Astrocyte (in vitro differentiated cells and primary cell): ENCODE measurements at places on chromosomes 12 and 14. TPM values are rescaled to one million over a fixed set of nuclear protein-coding genes. Genes with fewer than 3 reads are reported as not detected.

GRCh38 chr14:96512602-96513397, 10.6 kb downstream of the PAPOLA start:
- DNase-seq, result no peak

GRCh38 chr14:72558721-72559120, 335.2 kb downstream of the DPF3 start:
- peak; percentile 96 for DNase-seq

GRCh38 chr14:38791862-38792261, 311.2 kb downstream of the SEC23A start:
- DNase-seq, result no peak

DNA sequence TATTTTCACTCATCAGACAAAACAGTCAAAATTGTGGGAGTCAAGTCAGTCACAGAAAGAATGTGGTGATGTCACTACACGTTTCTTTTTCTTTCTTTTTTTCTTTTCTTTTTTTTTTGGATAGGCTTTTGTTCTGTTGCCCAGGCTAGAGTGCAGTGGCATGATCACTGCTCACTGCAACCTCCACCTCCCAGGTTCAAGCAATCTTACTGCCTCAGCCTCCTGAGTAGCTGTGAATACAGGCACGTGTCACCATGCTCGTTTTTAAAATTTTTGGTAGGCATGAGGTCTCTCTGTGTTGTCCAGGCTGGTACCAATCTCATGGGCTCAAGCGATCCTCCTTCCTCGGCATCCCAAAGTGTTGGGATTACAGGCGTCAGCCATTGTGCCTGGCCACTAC, 2.3 kb downstream of the CLECL1 start:
- DNase-seq, result no peak

DNA sequence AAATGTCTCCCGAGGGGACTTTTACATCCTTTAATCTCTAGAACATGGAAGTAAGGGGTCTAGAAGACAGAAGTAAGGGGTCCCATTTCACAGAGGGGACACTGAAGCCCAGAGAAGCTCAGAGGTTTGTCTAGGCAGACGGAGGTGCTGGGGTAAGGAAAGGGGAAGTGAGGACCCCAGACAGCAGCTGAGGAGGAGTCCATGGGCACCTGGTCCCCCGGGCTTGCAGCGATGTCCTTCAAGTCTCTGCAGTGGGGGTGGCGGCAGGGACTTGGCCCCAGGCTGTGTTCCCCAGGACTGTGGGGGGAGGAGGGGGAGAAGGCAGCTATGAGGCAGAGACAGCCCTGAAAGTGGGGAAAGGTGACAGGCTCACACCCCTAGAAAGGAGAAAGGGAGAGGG, 30.7 kb downstream of the DTX1 start:
- no peak for DNase-seq

DNA sequence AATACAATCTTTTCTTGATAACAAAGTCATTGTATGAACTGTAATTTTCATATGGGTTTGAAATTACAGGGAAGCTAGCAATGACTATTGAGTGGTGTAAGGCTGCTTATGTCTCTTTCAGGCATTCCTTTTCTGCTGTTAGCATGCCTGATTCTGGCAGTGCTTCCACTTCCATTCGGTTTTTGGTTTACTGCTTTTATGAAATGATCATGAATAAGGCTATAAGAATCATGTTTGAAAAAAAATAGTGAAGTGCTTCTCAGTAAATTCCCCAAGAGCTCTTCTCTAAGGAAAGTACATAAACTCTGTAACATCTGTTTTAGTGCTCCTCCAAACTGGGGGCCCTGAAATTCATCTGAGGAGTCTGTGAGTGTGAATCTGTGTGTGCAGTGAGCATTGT, 434.0 kb upstream of the RGS6 start:
- peak; percentile 69 for DNase-seq

- DNase-seq, result no peak
Observed at GRCh38 chr14:47919334-47919846, 244.0 kb upstream of the MDGA2 start.

Gene KLRK1
- 0.73 and 1.1 TPM in 2 replicates for total RNA-seq

Gene GALC
- total RNA-seq, result 21.2 and 23.5 TPM in 2 replicates

Gene FCF1
- 60.5 and 64.1 TPM in 2 replicates for total RNA-seq

Gene HOXC9
- total RNA-seq, result not detected in 2 replicates

Gene DPF3
- 2.4 and 2.7 TPM in 2 replicates for total RNA-seq

Gene NEDD8
- total RNA-seq, result 233 and 251 TPM in 2 replicates

Gene SLC25A47
- total RNA-seq, result not detected in 2 replicates

Gene HOTAIR
- not detected in 2 replicates for total RNA-seq
